ENCODE measurements at places on chromosomes 2 and 18.

- no peak for DNase-seq
Observed at GRCh38 chr18:2880473-2880872, 33.7 kb downstream of the EMILIN2 start.

DNA sequence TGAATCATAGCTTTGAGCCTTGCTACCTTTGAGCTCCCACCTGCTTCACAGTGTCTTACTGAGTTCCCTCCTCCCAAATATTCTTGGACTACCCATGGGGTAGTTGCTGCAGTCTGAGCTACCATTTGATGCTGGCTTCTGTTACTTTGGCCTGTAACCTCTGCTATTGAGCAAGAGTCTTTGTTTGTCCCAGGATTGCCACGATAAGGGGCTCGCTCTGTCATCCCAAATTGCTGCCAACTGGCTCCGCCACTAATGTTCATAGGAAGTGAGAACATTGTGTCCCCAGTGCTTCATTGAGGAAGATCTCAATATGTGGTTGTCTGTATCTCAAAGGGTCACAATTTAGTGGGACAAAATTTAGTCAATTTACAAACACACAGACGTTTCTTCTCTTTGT, 103.8 kb downstream of the TRIM43 start:
- DNase-seq = no peak

GRCh38 chr2:5401115-5401657, 291.0 kb upstream of the SOX11 start:
- DNase-seq = no peak

DNA sequence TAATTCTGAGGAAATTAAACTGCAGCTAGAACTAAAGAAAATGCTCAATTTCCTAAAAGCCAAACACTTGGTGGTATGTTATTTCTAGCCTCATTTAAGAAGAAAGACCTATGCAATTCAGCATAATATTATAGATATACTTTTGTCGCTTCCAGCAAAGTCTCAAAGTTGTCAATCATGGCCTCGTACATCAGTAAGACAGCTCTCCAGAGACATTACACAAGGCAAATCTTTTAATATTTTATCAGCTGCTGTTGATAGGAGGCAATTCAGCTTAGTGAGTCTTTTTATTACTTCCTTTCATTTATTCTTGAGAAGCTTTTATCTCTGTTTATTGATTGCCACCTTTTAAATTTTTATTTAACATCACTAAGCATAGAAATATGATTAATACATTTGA, 294.3 kb downstream of the FSIP2 start:
- no peak for DNase-seq

DNA sequence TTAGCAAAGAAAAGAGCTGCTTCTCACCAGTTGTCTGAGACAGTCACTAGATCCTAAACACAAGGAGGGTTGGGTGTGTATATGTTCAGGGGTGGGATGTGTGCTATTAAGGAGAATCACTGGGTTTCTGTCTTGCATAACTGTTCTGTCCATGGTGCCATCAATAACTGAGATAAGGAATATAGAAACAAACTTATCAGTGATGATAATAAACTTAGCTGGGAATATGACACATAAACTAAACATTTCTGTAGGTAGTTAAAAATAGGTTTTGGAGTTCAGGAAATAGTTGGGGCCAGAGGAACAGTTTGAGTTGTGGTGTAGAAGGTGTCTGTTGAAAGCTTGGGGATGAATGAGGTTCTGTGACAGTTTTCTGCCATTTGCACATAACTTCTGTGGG, 17.4 kb downstream of the NAPG start:
- DNase-seq = no peak

DNA sequence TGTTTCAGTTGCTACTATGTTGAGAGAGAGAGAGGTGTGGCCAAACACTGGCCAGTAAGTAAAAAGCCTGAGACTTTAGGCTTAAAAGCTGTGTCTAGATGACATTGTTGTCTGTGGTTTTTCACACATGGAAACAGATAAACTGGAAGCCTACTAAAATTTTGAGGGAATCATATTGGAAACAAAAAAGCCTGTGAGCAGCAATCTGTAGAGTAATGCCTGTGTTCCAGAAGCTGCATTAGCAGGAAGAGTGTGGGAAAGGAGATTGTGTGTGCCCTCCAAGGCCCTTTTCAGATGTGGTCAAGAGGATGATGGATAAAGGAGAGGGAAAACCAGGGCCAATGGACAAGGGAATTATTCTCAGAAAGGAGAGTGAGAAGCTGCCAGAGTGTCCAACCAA, 236.3 kb upstream of the SPRED2 start:
- no peak for DNase-seq

DNA sequence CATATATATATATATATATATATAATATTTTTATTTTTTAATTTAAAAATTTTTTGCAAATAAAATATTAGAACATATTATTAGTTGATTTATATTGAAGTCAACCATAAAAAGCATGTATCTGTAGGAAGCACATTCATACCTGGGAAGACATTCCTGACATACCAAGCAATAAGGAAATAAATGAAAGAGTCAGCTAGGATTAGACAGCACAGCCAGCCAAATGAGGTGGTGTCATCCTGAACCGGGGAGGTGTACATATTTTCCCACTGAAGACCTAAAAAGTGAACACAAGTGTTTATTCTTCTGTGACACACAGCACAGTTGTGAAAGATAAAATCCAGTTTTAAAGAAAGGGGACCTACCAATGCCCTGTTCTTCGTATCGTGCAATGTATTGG, 149.2 kb downstream of the ABCA12 start:
- DNase-seq = no peak

DNA sequence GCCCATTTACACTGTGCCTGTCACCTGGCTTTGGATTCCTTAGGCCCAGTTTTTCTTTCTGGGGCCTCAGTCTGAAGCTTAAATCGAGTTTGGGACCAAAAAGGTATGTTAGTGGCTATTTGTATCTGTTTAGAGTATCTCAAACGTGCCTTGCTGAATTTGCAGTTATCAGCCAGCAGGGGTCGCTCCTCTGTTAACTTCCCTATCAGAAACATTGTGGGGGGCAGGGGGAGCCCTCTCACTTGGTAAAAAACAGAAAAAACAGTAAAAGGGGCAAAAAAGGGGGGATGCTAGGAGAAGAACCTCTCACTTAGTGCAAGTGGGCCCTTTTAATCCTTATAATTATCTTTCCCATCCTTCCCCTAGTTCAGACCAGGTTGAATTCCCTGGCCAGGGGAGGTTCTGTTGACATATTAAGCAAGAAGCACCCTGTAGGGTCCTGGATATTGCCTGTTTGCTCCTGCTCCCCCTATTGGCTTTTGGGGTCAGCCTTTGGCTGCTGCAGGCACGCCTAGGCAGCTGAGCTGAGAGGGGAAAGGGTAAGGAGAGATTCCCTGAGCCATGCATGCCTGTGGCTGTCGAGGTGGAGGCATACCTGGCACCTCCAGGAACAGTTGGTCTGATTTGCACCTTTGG, 8.8 kb upstream of the IFIH1 start:
- no peak for DNase-seq

- DNase-seq = no peak
Observed at GRCh38 chr2:28833740-28834470, 23.3 kb downstream of the SPDYA start.

DNA sequence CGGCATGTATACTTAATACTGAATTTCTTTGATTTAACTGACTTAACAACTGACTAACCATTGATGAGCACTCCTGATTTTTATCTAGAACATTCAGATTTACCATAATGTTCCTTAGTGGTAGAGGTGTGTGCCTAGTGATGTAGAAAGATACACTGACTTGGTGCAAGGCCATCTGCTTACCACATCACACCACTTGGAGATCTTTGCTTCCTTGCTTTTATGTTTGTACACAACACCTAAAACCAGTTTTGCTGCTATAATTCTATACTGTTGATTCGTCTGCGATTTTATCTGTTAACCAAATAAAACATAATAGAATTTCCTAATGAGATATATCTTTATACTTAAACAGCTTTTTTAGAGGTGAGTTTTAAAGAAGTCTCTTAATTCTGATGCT, 3.9 kb upstream of the FARP2 start:
- no peak for DNase-seq

DNA sequence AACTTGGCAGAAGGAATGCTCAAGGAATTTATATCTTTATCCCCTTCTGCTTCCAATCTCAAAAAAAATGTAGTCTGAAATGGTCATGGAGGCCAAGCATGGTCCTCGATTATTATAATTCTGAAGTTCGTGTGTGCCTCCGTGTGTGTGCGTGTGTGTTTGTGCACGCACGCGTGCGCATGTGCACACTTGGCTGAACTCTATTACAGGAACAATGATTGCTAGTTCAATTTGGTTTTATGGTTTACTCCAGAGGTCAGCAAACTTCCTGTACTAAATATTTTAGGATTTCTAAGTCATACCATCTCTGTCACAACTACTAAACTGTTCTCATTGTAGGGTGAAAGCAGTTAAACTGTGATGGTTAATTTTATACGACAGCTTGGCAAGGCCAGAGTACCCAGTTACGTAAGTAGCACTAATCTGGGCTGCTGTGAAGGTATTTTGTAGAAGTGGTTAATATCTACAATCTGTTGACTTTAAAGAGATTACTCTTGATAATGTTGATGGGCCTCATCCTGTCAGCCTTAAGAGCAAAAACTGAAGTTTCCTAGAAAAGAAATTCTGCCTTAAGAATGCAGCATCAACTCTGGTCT, 5.8 kb upstream of the MARCHF7 start:
- no peak for DNase-seq

DNA sequence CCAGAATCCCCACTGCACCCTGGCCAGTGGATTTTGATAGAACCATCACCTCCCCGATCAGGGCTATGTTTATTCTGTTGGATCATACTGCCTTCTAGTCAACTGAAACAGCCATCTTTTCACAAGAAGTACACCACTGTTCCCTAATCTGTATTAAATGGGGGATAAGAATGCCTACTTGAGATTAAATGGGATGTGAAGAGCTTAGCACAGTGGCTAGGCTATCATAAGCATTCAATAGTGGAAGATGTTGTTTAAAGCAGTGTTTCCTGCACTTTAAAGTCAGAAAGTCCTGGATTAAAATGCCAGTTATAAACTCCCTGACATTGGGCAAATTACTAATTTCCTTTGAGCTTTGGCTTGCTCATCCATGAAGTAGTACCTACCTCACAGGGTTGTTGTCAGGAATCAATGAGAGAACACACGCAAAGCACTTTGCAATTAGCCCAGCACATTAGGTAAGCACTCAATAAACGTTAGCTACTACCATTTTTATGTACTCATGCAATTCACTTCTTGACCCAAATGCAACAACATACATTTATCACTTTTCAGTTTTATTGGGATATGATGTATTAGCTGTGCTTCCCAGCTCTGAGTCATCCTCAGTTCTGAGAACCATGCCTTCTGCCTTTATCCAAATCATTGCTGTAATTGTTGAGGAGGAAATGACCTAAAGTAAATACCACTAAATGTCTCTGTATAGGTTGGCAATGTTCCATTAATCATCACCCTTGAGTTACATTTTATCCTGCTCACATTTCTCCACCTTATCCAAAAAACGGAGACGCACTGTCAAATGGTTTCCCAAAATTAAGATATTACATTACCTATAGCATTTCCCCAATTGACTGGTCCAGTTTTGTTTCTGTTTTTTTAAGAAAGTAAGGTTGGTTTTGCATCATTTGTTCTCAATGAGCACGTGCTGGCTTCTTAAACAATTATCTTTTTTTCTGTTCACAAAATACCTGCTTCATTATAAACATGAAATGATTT, 2.1 kb downstream of the TMEM247 start:
- DNase-seq = no peak

DNA sequence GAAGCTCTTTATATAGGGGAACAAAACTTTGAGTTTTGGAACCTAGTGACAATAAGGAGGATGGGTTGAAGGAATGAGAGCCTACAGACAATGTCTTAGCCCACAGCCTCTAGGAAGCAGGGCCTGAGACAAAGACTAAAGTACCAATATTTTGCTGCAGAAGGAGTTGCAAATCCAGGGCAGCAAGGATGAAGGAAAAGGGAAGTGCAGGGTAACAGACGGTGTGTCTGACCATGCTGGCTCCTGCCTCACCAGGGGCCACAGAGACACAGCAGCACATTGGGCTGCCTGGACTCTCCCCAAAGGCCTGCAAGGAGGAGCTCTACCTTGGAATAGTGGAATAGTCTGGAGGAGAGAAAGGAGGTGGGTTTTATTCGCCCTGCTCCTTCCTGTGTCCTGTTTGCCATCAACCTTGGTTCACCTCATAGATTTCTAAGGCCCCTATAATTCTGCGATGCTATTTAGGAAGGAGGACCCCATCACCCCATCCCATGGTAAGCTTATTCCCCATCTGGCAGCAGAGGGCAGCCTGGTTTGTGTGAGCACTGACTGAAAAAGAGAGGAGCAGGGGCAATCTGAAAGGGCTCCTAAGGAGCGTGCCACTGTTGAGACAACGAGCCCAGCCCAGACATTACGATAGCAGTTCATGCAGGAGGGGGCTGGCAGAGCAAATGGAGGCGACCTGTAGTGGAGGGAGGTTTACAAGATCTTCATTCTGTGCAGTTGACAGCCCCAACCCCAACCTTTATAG, 143.4 kb downstream of the MGAT5 start:
- DNase-seq = no peak

- no peak for DNase-seq
Observed at GRCh38 chr18:59041296-59041695, 98.4 kb upstream of the SEC11C start.

DNA sequence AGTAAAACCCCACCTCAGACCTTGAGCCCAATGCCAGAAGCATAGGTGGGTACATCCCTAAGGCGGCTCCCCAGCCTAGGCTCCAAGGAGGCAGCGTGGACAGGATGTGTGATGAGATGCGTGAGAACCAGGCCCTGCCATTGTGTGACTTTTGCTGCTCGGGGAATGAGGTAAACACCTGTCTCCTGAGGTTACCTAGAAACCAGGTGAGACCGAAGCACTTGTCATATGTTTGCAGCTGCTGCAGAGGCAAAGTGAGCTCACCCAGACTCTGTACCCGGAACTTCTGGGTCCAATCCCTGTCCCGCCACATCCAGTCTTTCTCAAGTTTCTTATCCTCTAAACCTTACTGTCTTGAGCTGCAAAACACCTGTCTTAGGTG, 3.4 kb downstream of the FBLN7 start:
- DNase-seq = no peak

GRCh38 chr2:186058614-186059013, 320.0 kb downstream of the FSIP2 start:
- no peak for DNase-seq

- no peak for DNase-seq
Observed at GRCh38 chr2:196331851-196332250, 160.5 kb upstream of the STK17B start.

DNA sequence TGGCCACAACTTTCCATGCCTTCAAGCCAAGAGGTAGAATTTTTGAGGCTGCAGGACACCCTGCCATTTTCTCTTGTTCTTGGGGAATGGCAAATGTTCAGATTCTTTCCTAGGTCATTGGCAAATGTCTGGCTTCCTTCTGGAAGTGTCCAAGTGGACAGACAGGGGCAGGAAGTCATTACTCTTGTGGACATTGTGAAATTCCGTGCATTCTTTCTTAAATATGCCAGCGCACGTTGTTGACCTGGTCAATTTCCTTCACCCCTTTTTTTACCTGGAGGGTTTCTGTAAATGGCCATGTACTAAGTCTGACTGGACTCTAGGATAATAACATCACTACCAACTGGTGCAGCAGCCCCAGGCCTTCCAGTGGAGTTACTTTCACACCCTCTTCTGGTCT, 13.9 kb downstream of the ASB18 start:
- DNase-seq = no peak

GRCh38 chr2:17416884-17417391, 101.3 kb downstream of the RAD51AP2 start:
- no peak for DNase-seq
